ENCODE measurements at places on chromosomes 12 and 14.

DNA sequence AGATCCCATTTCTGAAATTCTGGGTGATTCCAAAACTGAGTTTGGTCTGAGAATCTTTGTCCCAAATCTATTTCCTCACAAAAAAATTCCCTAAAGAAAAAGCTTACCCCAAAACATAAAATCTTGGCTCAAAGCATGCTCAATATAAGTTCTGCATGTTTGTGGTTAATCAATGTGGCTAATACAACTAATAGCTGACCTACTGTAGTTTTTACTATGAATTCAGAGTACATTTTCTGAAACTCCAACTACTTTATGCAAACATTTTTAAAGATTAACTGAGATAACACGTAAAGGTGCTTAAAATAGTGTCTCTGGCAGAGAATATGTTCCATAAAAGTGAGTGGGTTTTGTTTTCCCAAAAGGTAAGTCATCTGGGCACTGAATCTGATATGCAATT, 133.1 kb downstream of the MED13L start:
- no peak overlapping the region for H3K4me3 ChIP-seq
- H3K36me3 ChIP-seq: no peaks in the 10 kb centered on the region
- no peak for DNase-seq
- H3K27ac ChIP-seq: no peak overlapping the region
- peaks cover 66% of the 10 kb centered on the region for H3K4me1 ChIP-seq

- no peaks in the 10 kb centered on the region for H3K4me1 ChIP-seq
- H3K27ac ChIP-seq: no peak overlapping the region
- no peak overlapping the region for H3K4me3 ChIP-seq
- no peaks in the 10 kb centered on the region for H3K36me3 ChIP-seq
- DNase-seq: no peak
Observed at GRCh38 chr12:107597695-107598410, 87.7 kb upstream of the PWP1 start.

GRCh38 chr12:87943762-87944161, 85.4 kb downstream of the C12orf50 start:
- H3K27me3 ChIP-seq: no peaks in the 10 kb centered on the region
- H3K27ac ChIP-seq: no peak overlapping the region
- H3K4me3 ChIP-seq: no peak overlapping the region
- H3K4me1 ChIP-seq: no peaks in the 10 kb centered on the region
- no peaks in the 10 kb centered on the region for H3K36me3 ChIP-seq

GRCh38 chr12:88298014-88298682, 156.0 kb downstream of the TMTC3 start:
- no peak overlapping the region for H3K4me3 ChIP-seq
- H3K4me1 ChIP-seq: peaks cover 6% of the 10 kb centered on the region

- no peaks in the 10 kb centered on the region for H3K27me3 ChIP-seq
- no peak overlapping the region for H3K4me3 ChIP-seq
- DNase-seq: peak; percentile 83
- no peaks in the 10 kb centered on the region for H3K36me3 ChIP-seq
- peak overlapping the region; percentile 67 for H3K27ac ChIP-seq
- peaks cover 30% of the 10 kb centered on the region for H3K4me1 ChIP-seq
Observed at GRCh38 chr14:91317381-91318308, 73.1 kb upstream of the GPR68 start.

Measured in heart left ventricle (tissue), 16 donors.